Pulmonary artery endothelial cell (primary cell): ENCODE measurements at places on chromosomes 3 and 15. TPM values are rescaled to one million over a fixed set of nuclear protein-coding genes. Genes with fewer than 3 reads are reported as not detected.

CTXND1 gene
- total RNA-seq = not detected in 2 replicates

GOLGA8A gene
- total RNA-seq = 6.5 and 12.5 TPM in 2 replicates

ZNF106 gene
- total RNA-seq = 57.2 and 78.2 TPM in 2 replicates

CCDC191 gene
- 1.3 TPM in 2 replicates for total RNA-seq

GCNT3 gene
- total RNA-seq = 0.14 TPM in 1 of 2 replicates, not detected in the other

ERICH6 gene
- total RNA-seq = not detected in 2 replicates

ATP13A5 gene
- not detected in 2 replicates for total RNA-seq

ITGB5 gene
- 161 and 184 TPM in 2 replicates for total RNA-seq

TATDN2 gene
- 13.5 and 15.3 TPM in 2 replicates for total RNA-seq

PTX3 gene
- total RNA-seq = 1,084 and 1,117 TPM in 2 replicates

PLA2G4E gene
- not detected in 2 replicates for total RNA-seq

PIGZ gene
- total RNA-seq = 1.3 and 3.8 TPM in 2 replicates

BUB1B gene
- 26.8 and 51.2 TPM in 2 replicates for total RNA-seq

GOLGA6L4 gene
- 0.60 and 0.92 TPM in 2 replicates for total RNA-seq

WNT7A gene
- total RNA-seq = not detected in 2 replicates

PLIN1 gene
- 0.07 and 0.18 TPM in 2 replicates for total RNA-seq

LSAMP gene
- total RNA-seq = 0.07 TPM in 1 of 2 replicates, not detected in the other

TMIE gene
- total RNA-seq = 0.18 and 0.46 TPM in 2 replicates

MAP6D1 gene
- total RNA-seq = 2.2 and 2.9 TPM in 2 replicates

ISG20 gene
- total RNA-seq = 8.0 and 44.4 TPM in 2 replicates

CCDC80 gene
- total RNA-seq = 20.5 and 30.5 TPM in 2 replicates

P3H2 gene
- total RNA-seq = 0.88 and 1.3 TPM in 2 replicates

P2RY13 gene
- not detected in 2 replicates for total RNA-seq

CIB1 gene
- 33.4 and 44.6 TPM in 2 replicates for total RNA-seq

HMG20A gene
- total RNA-seq = 30.2 and 35.4 TPM in 2 replicates

ROPN1 gene
- total RNA-seq = not detected in 2 replicates

RBPMS2 gene
- total RNA-seq = 0.07 TPM in 1 of 2 replicates, not detected in the other

ZNF502 gene
- total RNA-seq = 3.6 and 3.7 TPM in 2 replicates

GATA2 gene
- 11.1 and 16.2 TPM in 2 replicates for total RNA-seq

PEX5L gene
- total RNA-seq = not detected in 2 replicates

WDR72 gene
- total RNA-seq = not detected in 2 replicates

MEGF11 gene
- under 0.01 TPM in 1 of 2 replicates, not detected in the other for total RNA-seq

SECISBP2L gene
- total RNA-seq = 20.7 and 32.1 TPM in 2 replicates

HYKK gene
- 2.3 and 2.6 TPM in 2 replicates for total RNA-seq

CLSTN2 gene
- total RNA-seq = under 0.01 and 0.07 TPM in 2 replicates
